ENCODE measurements at places on chromosomes 13 and 19.

DNA sequence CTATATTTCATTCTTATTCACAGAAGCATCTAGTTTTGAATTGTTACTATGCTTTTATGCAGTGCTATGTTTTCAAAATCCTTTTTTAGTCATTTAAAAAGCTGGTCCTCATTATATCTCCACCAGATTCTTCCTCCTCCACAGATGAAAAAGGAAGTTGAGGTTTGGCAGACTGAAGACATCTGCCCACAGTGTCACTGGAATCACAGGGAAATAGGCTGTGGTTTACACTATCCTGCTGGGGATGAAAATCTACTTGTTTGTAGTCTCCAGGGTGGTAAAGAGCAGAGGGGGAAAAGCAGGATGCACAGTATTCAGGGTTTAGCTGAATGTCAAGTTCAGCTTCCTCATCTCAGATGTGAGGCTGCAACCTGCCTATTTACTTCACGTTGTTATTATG is 351.2 kb downstream of the DNAJC15 start:
- no peak for ATAC-seq

- ATAC-seq, result no peak
These were observed 319.0 kb downstream of the ZNF536 start for GRCh38 chr19:30690935-30691818.

DNA sequence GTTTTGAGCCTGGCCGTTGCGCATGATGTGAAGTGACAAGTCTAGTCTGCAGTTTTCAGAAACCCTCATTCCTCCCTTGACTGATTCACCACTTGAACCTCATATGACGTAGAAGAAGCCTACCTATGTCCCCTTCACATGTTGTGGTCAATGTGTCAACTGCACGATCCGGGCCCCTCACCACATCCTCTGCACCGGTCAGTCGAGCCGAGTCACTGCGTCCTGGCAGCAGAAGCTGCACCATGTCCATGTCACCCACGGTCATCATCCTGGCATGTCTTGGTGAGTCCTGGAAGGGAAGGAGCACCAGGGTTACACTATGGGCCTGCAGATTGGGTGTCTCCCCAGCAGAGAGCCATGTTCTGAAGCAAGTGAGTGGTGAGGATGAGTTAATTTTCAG is at the start of gene KIR2DL4:
Gene KIR2DL4 (plus strand): TSS at position 201 of the 400 bp plus-strand sequence. CDS start 42 bp downstream, at position 243.
- ATAC-seq, result no peak

DNA sequence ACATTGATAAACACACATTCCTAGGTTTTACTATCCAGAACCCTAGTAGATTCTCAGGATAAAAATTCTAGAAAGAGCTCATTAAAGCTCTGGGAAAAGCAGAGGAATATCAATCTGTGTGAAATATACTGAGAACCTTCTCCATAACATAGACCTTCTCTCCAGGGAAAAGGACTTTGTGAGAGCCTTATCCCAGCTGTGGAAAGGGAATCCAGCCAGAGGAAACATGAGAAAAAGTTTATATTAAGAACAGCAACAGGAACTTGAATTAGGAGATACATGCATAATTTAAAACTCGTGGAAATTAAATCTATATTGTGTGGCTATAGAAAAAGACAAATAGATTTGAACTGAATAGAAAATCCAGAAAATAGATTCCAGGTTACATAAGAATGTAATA is 1639.9 kb downstream of the EFNB2 start:
- no peak for ATAC-seq

Measured in activated CD4-positive, CD25-positive, alpha-beta regulatory T cell treated with anti-CD3 and anti-CD28 coated beads, Interleukin-2, amount 50 U/mL, for 24 hours (primary cell).